Tongue (tissue), 3 donors: ENCODE measurements at places on chromosomes 11 and 22. TPM values are rescaled to one million over a fixed set of nuclear protein-coding genes. Genes with fewer than 3 reads are reported as not detected.

- DNase-seq, result peak; percentile 25
Observed at GRCh38 chr11:118338637-118339061, 3.9 kb downstream of the CD3D start.

DNA sequence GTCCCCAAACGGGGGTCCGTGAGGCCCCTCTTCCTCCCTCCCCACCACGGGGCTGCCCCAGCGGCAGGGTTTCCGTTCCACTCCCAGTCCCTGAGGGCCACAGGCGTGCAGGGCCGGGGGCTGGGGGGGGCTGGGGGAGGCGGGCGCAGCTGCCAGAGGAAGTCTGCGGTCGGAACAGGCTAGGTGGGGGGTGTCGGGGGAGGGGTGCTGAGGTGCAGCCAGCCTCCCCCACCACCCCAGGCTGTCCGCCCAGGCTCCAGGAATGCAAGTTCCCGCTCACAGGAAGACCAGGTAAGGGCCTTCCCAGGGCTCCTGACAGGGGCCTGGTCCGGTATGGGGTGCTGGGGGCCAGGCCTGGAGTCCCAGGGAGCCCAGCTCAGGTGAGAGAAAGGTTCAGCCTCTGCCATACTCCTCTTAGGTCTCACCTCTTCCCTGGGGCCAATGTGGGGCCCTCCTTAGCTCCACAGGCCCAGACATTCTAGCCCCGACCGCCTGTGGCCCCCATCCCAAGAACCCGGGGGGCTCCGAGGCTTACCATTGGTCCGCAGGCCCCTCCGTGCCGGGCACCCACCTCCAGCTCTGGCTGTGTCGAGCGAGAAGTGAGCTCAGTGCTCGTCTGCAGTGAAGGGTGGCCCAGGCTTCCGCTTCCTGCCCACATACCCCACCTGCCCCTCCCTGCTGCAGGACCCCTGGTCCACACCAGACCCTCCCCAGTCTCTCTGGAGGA lies at the start of gene PTPRCAP:
Gene PTPRCAP, minus strand, starts transcription at position 601 of the 727 bp plus-strand sequence. Its CDS starts 63 bp downstream, at position 538.
- DNase-seq, result no peak

DNA sequence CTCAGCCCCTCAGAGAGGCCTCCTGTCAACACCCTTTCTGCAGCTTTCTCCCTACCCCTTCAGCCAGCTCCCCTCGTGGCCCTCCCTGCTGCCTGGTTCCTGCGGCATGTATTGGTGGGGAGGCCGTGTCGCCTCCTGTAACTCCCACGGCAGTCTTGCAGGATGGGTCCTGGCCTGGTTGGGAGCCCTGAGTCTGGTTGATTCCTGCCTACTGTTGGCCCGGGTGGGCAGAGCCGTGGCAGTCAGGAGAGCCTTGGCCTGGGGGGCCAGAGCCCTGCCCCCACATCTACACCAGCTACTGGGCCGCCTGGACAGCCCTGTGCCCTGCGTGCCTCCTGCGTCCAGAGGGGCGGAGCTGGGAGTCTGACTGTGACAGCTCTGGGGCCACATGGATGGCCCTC lies 30.3 kb upstream of the GRAMD4 start:
- DNase-seq, result no peak

DNA sequence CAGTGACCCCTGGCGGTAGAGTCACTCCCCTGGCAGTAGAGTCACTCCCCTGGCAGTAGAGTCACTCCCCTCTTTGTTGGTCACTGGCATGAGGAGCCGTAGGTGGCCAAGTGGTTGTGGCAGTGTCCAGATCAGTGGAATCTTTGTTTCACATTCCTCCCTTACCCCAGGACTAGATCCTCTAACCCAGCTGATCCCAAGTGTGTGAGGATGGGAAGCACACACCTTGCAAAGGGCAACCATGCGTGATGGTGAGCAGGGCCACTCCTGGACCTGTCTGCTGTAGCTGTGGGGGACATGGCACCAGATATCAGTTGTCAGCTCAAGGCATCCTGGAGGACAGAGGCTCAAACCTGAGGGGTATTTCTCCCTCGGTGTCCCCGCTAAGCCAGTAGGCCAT lies 37.8 kb downstream of the OSBP2 start:
- no peak for DNase-seq

DNA sequence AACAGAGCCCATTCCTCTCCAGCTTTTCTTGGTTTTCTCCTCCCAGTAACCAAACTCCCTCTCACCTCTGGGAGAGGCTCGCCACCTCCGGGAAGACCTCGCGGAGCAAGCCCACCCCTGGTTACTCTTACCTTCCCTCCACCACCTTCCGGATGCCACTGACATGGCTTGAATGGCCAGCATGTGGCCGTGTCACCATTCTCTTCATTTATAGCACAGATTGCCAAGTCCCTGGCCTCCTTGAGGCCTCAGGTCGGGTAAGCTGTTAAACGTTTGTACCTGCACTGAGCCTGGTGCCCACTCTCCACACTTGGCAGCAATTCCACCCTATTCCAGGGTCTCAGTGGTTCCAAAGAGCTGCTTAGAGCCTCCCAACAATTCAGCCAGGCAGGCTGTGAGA lies 8.0 kb upstream of the FXYD2 start:
- DNase-seq, result no peak

APLNR gene
- total RNA-seq, result 88.2 TPM

DNA sequence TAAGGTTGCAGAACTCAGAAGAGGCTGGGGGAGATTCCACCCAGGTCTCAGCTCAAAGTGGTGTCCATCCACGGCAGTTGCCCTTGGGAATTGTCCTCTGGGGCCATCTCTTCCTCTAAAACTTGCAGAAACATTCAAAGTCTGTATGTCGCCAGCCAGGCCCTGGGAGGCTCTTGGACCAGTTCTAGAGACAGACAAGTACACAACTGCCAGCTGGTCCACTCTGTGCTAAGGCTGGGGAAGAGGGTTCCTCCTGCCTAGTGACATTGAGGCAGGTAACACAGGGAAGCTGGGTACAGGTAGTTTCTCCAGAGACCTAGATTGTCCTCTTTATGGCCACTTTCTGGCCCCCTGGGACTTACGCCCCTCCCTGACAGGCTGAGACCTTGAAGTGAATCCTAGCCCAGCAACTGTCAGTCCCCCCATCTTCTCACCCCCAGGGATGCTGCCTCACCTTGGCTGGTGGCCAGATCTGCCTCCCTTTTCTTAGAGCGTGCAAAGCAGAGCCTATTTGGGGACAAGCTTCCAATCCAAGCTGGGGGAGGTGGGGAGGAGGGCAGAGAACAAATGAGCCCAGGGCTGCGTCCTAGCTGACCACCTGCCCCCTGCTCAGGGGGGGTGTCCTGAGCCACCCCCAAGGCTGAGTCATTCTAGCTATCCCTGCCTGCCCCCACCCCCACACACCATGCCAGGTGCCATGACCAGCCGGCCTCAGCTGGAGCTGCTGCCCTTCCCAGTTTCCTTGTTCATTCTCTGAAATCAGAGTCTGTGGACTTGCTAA lies 8.4 kb downstream of the FAM83F start:
- DNase-seq, result no peak

APOA4 gene
- not detected for total RNA-seq

MISFA gene
- not detected for total RNA-seq

DNA sequence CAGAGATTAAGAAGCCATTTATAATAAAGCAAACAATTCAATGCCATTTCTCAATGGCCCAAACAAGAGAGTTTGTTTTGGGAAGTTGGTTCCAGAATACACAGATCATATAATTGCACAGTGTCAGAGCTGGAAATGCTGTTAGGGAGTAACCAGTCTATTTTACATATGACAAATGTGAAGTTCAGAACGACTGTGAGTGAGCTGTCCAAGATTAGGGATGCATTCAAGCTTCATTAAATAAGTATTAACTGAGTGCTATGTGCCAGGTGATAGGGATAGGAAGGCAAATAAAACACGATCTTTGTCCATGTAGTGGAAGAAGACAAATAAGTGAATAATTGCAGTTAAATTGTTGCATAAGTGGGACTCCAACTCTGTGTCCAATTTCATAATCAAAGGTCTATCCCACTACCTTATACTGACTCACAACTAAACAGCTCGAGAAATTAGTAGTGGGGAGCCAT lies 33.1 kb upstream of the PICALM start:
- DNase-seq, result no peak

OR4D5 gene
- not detected for total RNA-seq

F2 gene
- not detected for total RNA-seq

DNA sequence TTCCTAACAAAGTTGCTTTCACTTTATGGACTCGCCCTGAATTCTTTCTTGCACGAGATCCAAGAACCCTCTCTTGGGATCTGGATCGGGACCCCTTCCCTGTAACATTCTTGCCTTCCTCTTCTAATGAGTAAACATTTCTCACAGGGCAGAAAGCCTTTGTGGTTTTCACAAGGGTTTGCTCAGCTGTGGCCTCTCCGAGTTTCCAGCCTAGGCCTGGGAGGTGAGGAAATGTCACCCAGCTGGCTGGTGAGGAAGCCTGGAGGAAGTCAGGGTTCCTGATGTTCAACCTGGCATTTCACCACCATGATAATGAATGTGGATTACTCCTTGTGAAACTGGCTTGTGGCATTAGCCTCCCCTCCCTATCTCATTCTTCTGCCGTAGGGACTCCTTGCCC lies 224.9 kb downstream of the DSCAML1 start:
- no peak for DNase-seq

GRCh38 chr11:66685276-66686099 lies 7.8 kb upstream of the RBM4B start:
- no peak for DNase-seq

- no peak for DNase-seq
Observed at GRCh38 chr11:6415797-6416196, 3.1 kb downstream of the APBB1 start.

GRCh38 chr11:61968758-61969390 lies 1.4 kb upstream of the FTH1 start:
- DNase-seq, result no peak

SYT12 gene
- total RNA-seq, result 0.41 TPM

POLDIP3 gene
- 34.6 TPM for total RNA-seq

DNA sequence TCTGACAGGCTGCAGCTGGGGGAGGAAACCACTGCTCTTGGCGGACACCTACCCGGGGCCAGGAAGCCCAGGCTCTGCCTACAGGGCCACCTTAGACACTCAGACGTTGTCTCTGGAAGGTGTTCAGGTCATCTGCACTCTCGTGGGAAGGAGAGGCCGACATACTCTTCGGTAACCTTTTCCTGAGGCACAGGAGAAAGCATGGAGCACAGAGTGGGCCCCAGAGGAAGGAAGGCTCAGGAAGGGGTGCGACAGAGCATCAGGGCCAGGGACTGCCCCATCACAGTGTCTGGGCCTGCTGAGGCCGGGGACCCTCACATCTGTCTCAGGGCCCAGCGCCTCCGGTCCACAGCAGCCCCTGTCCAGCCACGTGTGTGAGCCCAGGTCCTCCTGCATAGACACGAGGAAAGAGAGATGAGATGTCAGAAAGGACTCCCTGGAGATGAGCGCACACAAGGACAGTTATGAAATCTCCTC lies 18.2 kb upstream of the TUB start:
- no peak for DNase-seq

DNA sequence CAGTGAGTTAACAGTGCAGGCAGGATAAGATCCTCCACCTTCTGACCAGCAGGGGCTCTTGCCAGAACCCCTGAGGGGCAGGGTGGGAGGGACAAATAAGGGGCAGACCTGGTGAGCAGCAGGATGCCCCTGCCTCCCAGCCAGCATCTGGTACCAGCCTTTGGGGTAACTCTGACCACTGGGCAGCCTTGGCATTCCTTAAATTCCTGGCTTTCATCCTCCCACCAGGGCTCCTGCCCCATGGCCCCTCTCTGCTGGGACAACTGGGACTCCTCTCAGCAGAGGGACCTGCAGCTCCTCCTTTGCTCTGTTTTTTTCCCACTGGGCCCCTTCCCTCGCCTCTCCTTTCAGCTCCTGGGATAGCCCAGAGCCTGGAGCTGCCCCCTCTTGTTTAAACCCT lies 98.0 kb upstream of the CD82 start:
- DNase-seq, result no peak

CHRM1 gene
- 0.10 TPM for total RNA-seq

ARL2 gene
- 131 TPM for total RNA-seq

DNA sequence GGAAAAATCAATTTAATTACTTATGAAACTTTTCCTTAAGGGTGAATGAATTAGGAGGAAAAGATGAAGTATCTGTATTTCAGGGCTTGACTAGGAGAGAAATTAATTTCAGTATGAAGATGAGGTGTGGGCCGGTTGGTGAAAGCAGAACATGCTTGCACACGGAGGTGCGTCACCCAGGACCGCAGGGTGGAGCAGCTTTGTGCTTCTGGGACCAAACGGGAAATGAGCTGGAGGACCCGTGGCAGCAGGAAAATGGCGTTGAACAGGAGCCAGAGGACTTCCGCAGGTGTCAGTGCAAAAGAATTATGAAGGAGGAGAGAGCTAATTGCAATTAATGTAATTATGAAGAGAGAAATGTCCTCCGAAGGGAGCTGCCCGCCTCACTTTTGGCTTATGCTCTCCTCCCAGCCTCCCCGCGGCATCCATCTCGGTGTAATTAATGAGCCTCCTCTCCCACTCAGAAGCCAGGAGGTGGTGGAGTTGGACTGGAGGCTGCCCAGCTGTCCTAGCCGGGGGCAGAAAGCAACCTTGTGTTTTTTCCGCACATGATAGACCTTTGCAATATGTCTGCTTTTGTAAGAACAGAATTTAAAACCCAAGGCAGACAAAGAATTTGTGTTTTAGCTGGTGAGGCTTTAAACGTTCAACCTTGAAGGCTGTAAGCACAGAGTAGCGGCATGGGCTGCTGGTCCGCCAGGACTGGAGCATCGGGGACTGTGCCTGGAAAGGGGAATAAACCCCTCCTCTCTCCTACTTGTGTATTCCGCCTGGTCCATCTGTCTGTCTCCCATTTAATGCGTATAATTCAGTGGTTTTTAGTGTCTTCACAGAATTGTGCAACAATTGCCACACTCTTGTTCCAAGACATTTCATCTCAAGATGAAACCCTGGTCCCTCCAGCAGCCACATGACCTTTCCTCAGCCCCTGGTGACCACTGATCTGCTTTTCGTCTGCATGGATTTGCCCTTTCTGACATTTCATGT lies 180.6 kb downstream of the TBC1D22A start:
- DNase-seq, result no peak

SHISAL1 gene
- total RNA-seq, result 11.2 TPM

ABCC8 gene
- 7.8 TPM for total RNA-seq

HBB gene
- 162 TPM for total RNA-seq

OSM gene
- not detected for total RNA-seq

CCDC134 gene
- total RNA-seq, result 16.5 TPM

- DNase-seq, result peak; percentile 58
Observed at GRCh38 chr11:109853156-109853776, 239.9 kb upstream of the ZC3H12C start.

- no peak for DNase-seq
Observed at GRCh38 chr11:123235656-123236261, 40.7 kb upstream of the CLMP start.

GRCh38 chr22:41184679-41185078 lies 20.4 kb upstream of the L3MBTL2 start:
- DNase-seq, result no peak

DNA sequence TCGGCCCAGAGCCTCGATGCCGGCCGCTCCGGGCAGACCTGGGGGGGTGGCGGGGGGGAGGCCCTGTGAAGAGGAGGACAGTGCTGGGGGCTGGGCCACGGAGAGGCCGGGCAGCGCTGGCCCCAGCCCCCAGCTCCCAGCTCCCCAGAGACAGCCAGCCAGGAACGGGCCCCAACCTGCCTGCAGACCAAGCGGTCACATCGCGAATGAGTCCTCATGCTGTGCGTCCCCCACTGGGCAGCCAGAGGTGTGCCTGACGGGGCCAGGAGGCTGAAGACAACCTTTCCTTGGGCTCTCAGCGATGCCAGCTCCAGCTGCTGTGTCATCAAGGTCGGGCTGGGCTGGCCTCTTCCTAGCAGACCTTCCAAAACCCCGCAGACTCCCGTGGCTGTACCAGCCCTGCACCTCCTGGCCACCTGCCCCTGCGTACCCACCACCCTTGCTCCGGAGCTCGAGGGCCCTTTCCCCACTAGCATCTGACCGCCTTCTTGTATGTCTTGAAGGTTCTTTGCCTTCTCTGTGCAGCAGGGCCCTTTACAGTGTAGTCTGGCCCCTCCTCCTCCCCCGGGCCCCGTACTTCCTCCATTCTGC lies 88.4 kb downstream of the CDKN1C start:
- DNase-seq, result no peak
